ENCODE measurements at places on chromosomes 16 and 17. TPM values are rescaled to one million over a fixed set of nuclear protein-coding genes. Genes with fewer than 3 reads are reported as not detected.

The TRIM72 gene
- not detected for total RNA-seq

The SETD1A gene
- total RNA-seq: 8.1 TPM

The PRCD gene
- total RNA-seq: 2.2 TPM

The CHD3 gene
- 111 TPM for total RNA-seq

The VTN gene
- total RNA-seq: 10.0 TPM

The NPTX1 gene
- total RNA-seq: 1.3 TPM

The TTLL6 gene
- total RNA-seq: under 0.01 TPM

The KRT9 gene
- not detected for total RNA-seq

The FAM171A2 gene
- 0.86 TPM for total RNA-seq

The ENPP7 gene
- not detected for total RNA-seq

The ZG16 gene
- total RNA-seq: not detected

The CCL17 gene
- total RNA-seq: not detected

The BAIAP3 gene
- 0.32 TPM for total RNA-seq

The GGT6 gene
- not detected for total RNA-seq

The PRAC1 gene
- total RNA-seq: not detected

The MRPS23 gene
- total RNA-seq: 22.0 TPM

The CARD14 gene
- not detected for total RNA-seq

The RABEP2 gene
- total RNA-seq: 29.4 TPM

The ZNF18 gene
- 10.4 TPM for total RNA-seq

The CLDN7 gene
- 5.2 TPM for total RNA-seq

The KRTAP1-1 gene
- not detected for total RNA-seq

The LITAFD gene
- not detected for total RNA-seq
